ENCODE measurements at places on chromosomes 6 and 20. TPM values are rescaled to one million over a fixed set of nuclear protein-coding genes. Genes with fewer than 3 reads are reported as not detected.

CLVS2 gene
- not detected for total RNA-seq

SLC17A3 gene
- not detected for total RNA-seq

TNXB gene
- 23.5 TPM for total RNA-seq

APOM gene
- total RNA-seq: 3.3 TPM

BNIP5 gene
- total RNA-seq: not detected

TMEM151B gene
- not detected for total RNA-seq

NR2E1 gene
- total RNA-seq: not detected

RCAN2 gene
- 7.6 TPM for total RNA-seq

ARFGEF3 gene
- 0.11 TPM for total RNA-seq

HRH3 gene
- not detected for total RNA-seq

ZNF165 gene
- total RNA-seq: 0.86 TPM

SLC13A3 gene
- total RNA-seq: 0.89 TPM

ZNF334 gene
- total RNA-seq: 1.4 TPM

CEP85L gene
- total RNA-seq: 19.9 TPM

MCHR2 gene
- not detected for total RNA-seq

EFCAB8 gene
- not detected for total RNA-seq

INSM1 gene
- not detected for total RNA-seq

LAMA2 gene
- total RNA-seq: 31.1 TPM

COX4I2 gene
- total RNA-seq: not detected

KIF25 gene
- total RNA-seq: not detected
